ENCODE measurements at places on chromosomes 4 and X.

GRCh38 chr4:129145222-129145730, 49.3 kb downstream of the C4orf33 start:
- no peak for DNase-seq

DNA sequence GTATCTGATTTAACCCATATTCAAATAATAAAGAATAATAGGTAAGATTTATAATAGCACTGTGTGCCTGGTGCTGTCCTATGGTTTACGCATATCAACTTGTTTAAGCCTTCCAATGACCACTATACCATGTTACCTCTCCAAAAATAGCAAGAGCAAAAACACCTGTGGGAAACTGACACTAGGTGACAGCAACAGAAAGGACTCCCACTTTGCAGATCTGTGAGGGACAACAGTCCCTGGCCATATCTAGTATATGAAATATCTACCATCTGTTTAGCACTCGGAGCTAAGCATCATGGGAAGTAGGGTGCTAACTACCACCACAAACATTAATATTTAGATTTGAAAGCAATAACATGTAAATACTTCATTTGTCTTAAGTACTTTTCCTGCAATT, 55.7 kb upstream of the TXK start:
- no peak for DNase-seq

GRCh38 chr4:74474345-74475090, 29.6 kb downstream of the AREG start:
- no peak for DNase-seq

- DNase-seq: no peak
Observed at GRCh38 chrX:67673741-67674274, 130.0 kb downstream of the AR start.

DNA sequence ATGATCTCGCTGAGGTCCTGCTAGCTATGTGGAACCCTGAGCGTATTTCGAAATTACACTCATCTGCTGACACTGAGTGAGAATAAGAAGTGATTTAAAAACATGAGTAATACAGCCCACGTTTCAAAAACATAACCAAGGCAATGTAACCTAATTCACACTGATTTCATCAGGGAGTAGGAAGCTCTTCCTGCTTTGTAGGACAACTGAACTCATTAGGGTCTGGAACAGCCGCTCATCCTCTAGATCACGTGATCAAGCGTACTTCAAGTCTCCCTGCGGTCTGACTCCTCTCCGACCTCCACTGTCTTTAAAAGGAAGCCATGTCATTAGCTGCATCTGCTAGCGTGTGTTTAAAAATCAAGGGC, 138.0 kb downstream of the NSUN7 start:
- no peak for DNase-seq

DNA sequence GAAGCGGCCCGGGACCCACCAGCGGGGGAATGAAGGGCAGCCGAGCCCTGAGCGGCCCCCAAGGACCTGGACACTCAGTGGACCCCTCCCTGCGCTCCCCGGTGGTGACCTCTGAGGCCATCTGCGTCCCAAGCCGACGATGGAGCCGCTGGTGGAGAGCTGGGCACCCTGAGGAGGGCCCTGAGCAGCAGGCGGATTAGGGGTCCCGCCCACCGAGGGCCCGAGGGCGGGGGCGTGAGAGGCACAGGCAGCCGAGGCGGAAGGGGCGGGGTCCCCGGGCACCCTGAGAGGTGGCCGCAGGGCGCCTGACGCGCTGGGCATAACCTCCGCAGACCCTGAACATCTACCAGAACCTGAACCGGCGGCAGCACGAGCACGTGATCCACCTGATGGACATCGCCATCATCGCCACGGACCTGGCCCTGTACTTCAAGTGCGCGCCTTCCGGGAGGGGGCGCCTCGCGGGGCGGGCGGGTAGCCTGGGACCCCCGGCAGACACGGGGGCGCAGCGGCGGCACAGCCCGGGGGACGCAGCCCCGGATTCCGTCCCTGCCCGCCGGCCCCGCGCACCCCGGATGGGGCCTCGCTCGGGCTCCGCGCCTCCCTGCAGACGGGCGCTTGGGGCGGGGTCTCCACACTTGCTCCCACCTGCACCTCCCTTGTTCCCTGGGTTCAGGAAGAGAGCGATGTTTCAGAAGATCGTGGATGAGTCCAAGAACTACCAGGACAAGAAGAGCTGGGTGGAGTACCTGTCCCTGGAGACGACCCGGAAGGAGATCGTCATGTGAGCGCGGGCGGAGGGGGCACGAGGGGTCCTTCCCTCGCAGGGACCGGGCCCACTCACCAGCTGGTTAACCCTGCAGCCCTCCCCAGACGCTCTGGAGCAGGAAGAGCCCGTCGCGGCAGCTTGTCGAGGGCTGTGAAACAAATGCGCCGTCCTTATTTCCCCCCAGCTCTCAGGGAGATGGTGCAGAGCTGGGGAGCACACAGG, 10.3 kb downstream of the ATP5ME start:
- peak; percentile 28 for DNase-seq

- DNase-seq: no peak
Observed at GRCh38 chr4:81919810-81920209, 448.1 kb upstream of the RASGEF1B start.

- DNase-seq: no peak
Observed at GRCh38 chr4:8201321-8201781, 2.3 kb downstream of the SH3TC1 start.

GRCh38 chr4:113952452-113953029, 26.9 kb downstream of the ARSJ start:
- DNase-seq: peak; percentile 12
